ENCODE measurements at places on chromosomes 2 and 18. TPM values are rescaled to one million over a fixed set of nuclear protein-coding genes. Genes with fewer than 3 reads are reported as not detected.

Gene TBR1
- not detected for total RNA-seq

Gene LRATD1
- 1.3 TPM for total RNA-seq

Gene DAPL1
- not detected for total RNA-seq

Gene ABCG5
- total RNA-seq, result not detected

Gene RGPD4
- not detected for total RNA-seq

Gene MTLN
- 77.5 TPM for total RNA-seq

Gene IL37
- total RNA-seq, result not detected

Gene LONRF2
- under 0.01 TPM for total RNA-seq

Data from bronchus fibroblast of lung (primary cell).